ENCODE measurements at places on chromosomes 2 and 18. TPM values are rescaled to one million over a fixed set of nuclear protein-coding genes. Genes with fewer than 3 reads are reported as not detected.

The GCG gene
- not detected for total RNA-seq

The ARHGAP25 gene
- 14.5 TPM for total RNA-seq

The VIL1 gene
- 3.6 TPM for total RNA-seq

The CD28 gene
- total RNA-seq = 4.3 TPM

The RTP5 gene
- total RNA-seq = 0.63 TPM

The ERBB4 gene
- total RNA-seq = 29.3 TPM

The ZNF521 gene
- 17.2 TPM for total RNA-seq

The CYP1B1 gene
- 27.1 TPM for total RNA-seq

The METTL4 gene
- 12.2 TPM for total RNA-seq

DNA sequence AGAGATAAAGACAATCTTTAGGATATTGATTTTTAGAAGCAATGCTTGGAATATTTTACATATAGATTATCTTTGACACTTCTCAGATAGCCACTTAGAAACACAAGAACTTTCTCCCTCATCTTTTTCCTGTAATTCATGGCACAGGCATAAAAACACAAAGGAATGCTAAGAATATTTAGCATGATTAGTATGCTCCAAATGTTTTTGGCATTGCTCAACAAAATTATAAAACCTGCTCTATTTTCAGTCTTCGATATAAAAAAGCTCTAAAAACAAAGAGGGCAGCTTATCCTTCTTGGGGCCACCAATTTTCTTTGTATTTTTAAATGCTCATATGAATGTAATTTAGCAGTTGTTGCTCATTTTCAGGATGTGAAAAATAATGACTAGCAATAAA lies 90.8 kb downstream of the RAD51AP2 start:
- no peak overlapping the region for H3K27ac ChIP-seq
- H3K27me3 ChIP-seq = no peaks in the 10 kb centered on the region
- H3K4me1 ChIP-seq = peaks cover 5% of the 10 kb centered on the region
- no peaks in the 10 kb centered on the region for H3K36me3 ChIP-seq

GRCh38 chr2:54712516-54712915 lies 10.9 kb upstream of the EML6 start:
- H3K36me3 ChIP-seq = no peaks in the 10 kb centered on the region
- peaks cover 3% of the 10 kb centered on the region for H3K4me1 ChIP-seq
- no peak for DNase-seq
- no peaks in the 10 kb centered on the region for H3K27me3 ChIP-seq
- no peak overlapping the region for H3K27ac ChIP-seq
- no peak overlapping the region for H3K4me3 ChIP-seq

GRCh38 chr2:21220930-21221329 lies 97.2 kb downstream of the TDRD15 start:
- H3K27ac ChIP-seq = peak overlapping the region; percentile 26
- H3K4me3 ChIP-seq = peak overlapping the region; percentile 44
- H3K27me3 ChIP-seq = no peaks in the 10 kb centered on the region

DNA sequence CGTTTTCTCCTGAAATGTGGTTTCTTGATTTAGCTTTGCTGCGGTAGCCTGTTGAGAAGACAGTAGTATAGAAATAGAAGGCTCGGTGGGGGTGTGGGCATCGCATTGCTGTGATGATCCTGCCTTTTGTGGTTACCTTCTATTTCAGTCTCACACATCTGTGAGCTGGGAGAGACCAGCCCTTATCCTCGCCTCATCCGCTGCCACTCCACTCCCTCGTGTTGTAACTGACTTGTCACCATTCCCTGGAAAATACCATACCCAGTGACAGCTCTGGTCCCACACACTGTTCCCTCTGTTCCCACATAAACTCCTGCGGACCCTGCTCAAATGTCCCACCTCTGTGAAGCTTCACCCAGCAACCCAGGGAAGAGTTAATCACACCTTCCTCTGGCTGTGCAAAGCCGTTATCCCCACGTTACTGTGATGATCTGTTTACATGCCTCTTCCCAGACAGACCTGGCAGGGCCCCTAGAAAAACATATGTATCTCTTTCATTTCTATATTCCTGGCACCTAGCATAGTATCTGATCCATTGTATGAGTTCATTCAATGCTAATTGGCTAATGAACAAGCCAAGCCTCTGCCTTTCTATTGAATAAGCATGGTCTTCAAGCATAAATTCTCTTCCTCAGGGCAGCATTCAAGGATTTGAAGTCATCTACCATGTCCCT lies 114.6 kb downstream of the MAPK4 start:
- H3K4me3 ChIP-seq = no peak overlapping the region
- no peaks in the 10 kb centered on the region for H3K4me1 ChIP-seq
- no peak overlapping the region for H3K27ac ChIP-seq
- DNase-seq = no peak
- no peaks in the 10 kb centered on the region for H3K27me3 ChIP-seq
- no peaks in the 10 kb centered on the region for H3K36me3 ChIP-seq

- no peak overlapping the region for H3K4me3 ChIP-seq
- DNase-seq = no peak
- peaks cover 5% of the 10 kb centered on the region for H3K4me1 ChIP-seq
- H3K27ac ChIP-seq = no peak overlapping the region
- no peaks in the 10 kb centered on the region for H3K36me3 ChIP-seq
Observed at GRCh38 chr2:68931149-68931711, 21.5 kb downstream of the GKN2 start.

DNA sequence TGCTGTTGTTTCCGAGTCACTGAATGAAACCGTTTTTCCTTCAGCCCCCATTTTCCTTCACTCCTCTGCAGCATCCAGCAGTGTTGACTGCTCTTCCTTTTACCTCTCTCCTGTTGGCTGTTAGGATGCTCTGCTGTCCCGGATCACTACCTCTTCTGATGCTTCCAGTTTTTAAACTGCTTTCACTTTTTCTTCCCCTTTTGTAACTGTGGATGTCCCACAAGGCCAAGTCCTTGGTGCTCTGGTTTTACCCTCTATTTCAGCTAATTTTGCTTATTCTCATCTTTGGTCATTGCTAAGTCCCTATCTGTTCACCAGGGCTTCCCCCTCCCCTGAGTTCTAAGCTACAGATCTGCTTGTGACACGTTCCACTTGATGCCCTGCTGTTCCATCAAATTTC lies 39.4 kb upstream of the MAP4K3 start:
- H3K36me3 ChIP-seq = no peaks in the 10 kb centered on the region
- no peak overlapping the region for H3K27ac ChIP-seq
- H3K27me3 ChIP-seq = no peaks in the 10 kb centered on the region

DNA sequence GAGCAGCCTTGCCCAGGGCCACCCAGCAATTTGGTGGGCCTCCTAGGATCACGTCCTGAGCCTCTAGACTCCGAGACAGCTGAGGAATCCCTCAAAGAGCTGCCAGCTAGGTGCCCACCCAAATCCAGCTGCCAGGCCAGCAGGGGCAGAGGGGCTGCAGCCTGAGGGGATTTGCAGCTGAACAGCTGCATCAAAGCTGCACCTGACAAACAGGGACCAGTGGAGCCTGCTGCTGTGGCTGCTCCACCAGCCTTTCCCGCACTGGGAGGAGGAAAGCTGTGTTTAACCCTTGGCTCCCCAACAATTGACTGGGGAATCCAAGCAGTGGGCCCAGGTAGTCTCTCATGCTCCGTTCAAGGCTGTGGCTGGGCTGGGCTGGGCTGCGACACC lies 8.2 kb downstream of the ADRA2B start:
- no peaks in the 10 kb centered on the region for H3K27me3 ChIP-seq
- no peak overlapping the region for H3K4me3 ChIP-seq
- no peak for DNase-seq

GRCh38 chr2:18701546-18701945 lies 112.2 kb upstream of the NT5C1B start:
- H3K27me3 ChIP-seq = no peaks in the 10 kb centered on the region
- H3K4me3 ChIP-seq = no peak overlapping the region
- DNase-seq = no peak
- no peaks in the 10 kb centered on the region for H3K4me1 ChIP-seq
- H3K36me3 ChIP-seq = no peaks in the 10 kb centered on the region

GRCh38 chr2:216352653-216353270 lies 19.5 kb downstream of the MARCHF4 start:
- no peak overlapping the region for H3K4me3 ChIP-seq
- no peaks in the 10 kb centered on the region for H3K36me3 ChIP-seq
- H3K27ac ChIP-seq = no peak overlapping the region
- H3K27me3 ChIP-seq = no peaks in the 10 kb centered on the region
- no peaks in the 10 kb centered on the region for H3K4me1 ChIP-seq

- no peak overlapping the region for H3K4me3 ChIP-seq
- H3K27ac ChIP-seq = no peak overlapping the region
- no peaks in the 10 kb centered on the region for H3K27me3 ChIP-seq
- H3K4me1 ChIP-seq = no peaks in the 10 kb centered on the region
Observed at GRCh38 chr2:105848367-105848766, 103.7 kb downstream of the NCK2 start.

GRCh38 chr2:46072101-46072820 lies 224.9 kb upstream of the EPAS1 start:
- DNase-seq = no peak
- H3K36me3 ChIP-seq = no peaks in the 10 kb centered on the region
- H3K4me1 ChIP-seq = no peaks in the 10 kb centered on the region
- no peak overlapping the region for H3K27ac ChIP-seq
- no peaks in the 10 kb centered on the region for H3K27me3 ChIP-seq
- H3K4me3 ChIP-seq = no peak overlapping the region

DNA sequence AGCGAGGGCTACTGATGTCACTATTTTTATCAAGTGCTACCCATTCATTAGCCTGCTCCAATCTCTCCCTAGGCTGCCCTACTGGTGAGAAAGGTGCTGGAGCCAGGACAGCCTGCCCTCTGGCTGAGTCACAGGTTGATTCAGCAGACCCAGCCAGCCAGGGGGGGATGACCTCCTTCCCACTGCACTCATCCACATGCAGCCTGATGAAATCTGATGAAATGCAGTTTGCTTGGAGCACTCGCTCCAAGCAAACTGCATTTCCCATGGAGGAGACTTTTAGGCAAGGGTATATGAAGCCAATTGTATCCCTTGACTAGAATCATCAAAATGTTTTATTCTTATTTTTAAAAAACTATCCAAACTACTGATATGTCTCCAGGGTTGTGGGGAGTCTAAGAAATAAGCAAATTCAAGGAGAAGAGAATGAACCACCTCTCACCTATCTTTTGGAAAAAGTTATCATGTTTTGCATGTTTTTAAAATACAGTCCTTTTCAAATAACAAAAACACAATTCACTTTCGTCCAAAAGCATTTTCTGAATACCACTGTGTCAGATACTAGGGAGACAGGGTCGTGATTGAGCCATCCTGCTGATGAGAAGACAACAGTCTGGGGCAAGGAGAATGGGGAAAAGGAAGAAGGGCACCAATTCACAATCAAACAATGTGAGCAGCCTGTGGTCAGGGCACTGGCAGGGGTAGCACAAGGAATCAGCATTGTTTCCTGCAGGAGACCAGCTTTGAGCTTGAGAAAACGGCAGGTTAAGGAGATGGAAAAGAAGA lies 128.3 kb downstream of the AFF3 start:
- no peaks in the 10 kb centered on the region for H3K27me3 ChIP-seq
- no peaks in the 10 kb centered on the region for H3K36me3 ChIP-seq
- peak; percentile 26 for DNase-seq
- no peak overlapping the region for H3K4me3 ChIP-seq

- peak overlapping the region; percentile 44 for H3K4me3 ChIP-seq
- no peaks in the 10 kb centered on the region for H3K4me1 ChIP-seq
- H3K27ac ChIP-seq = no peak overlapping the region
- no peak for DNase-seq
- H3K36me3 ChIP-seq = no peaks in the 10 kb centered on the region
Observed at GRCh38 chr2:127226520-127227263, 6.6 kb upstream of the CYP27C1 start.

DNA sequence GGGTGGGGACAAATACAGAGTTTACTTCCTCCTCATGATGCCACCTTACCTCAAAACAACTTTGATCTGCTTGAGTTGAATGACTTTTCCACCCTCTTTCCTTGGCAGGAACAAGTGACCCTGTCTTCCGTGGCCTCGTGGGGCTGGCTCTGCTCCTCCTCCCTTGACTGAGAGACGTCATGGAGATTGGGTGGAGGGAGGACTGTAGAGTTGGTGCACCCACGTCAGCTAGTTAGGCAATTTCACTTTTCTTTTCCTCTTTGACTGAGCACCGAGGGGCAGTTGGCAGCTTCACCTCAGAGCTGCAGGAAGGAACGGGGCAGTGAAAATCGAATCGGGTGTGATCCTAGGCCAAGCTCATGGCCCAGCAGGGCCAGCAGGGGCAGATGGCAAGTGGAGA lies at the start of gene SP140:
SP140 (plus strand) TSS at position 251 of the 400 bp plus-strand sequence; CDS start at position 360, 109 bp downstream.
- no peaks in the 10 kb centered on the region for H3K27me3 ChIP-seq
- H3K36me3 ChIP-seq = no peaks in the 10 kb centered on the region
- peak within 1 kb of the TSS; percentile 53 for H3K4me3 ChIP-seq
- peaks cover 7% of the 10 kb centered on the region for H3K4me1 ChIP-seq
- H3K27ac ChIP-seq = no peak within 1 kb of the TSS

DNA sequence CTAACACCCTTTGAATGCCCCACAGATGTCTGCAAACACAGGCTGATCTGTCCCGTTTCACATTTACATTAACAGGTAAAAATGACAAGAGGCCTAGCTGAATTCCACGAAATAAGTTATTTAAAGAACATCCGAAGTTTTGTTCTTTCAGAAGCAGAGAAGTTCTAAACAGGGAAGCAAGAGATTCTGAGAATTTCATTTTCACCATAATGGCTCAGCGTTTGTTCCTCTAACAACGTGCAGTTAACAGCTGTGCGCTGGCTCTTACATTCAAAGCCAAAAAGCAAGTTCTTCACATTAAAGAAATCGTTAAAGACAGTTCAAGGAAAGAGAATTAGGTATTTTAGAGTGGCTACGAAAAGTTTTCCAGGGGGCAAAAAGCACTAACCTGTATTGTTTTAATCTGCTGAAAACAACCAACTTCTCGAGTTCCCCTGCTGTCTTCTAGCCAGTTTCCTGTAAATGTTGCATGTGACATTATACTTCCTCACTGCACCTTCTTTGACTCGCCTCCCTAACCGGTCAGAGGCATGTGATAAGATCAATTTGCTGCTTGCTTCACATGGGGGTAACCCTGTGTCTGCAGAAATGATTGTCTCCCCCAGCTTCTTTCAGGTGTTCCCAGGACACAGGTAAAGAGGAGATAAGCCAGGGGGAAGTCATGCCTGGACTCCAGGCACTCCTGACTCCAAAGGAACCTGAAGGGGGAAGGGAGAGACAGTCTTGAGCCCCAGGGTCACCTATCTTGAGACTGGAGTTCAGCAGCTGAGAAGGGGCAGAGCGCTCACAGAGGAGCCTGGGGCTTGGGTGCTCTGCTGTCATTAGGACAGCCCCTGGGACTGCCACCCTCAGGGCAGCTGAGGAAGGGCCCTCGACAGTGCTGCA lies 36.8 kb upstream of the WIPF1 start:
- no peaks in the 10 kb centered on the region for H3K36me3 ChIP-seq
- peak overlapping the region; percentile 59 for H3K4me3 ChIP-seq
- peak overlapping the region; percentile 43 for H3K27ac ChIP-seq
- no peaks in the 10 kb centered on the region for H3K27me3 ChIP-seq
- H3K4me1 ChIP-seq = peaks cover 81% of the 10 kb centered on the region

DNA sequence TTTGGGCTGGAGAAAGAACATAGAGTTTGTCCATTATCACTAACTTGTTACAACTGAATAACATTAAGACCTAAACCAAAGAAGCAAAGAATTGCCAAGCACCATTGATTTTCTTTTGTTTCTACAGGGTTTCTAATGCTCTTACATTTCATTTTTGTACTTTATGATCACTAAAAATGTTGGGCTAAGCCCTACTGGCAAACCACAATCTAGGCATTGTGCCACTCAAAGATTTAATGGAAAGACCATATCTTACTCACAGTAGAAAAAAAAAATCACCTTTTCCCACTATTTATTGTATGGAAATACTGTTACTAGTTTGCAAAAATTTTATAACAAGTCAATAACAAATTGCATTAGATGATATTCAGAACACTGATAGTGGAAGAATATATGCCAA lies 447.4 kb upstream of the PKDCC start:
- peaks cover 45% of the 10 kb centered on the region for H3K4me1 ChIP-seq
- H3K36me3 ChIP-seq = no peaks in the 10 kb centered on the region
- H3K27me3 ChIP-seq = no peaks in the 10 kb centered on the region
- no peak overlapping the region for H3K27ac ChIP-seq
- no peak for DNase-seq
- H3K4me3 ChIP-seq = no peak overlapping the region

Measured in thoracic aorta (tissue), 2 donors.